M059J (cell line): ENCODE measurements at places on chromosomes 11 and 22. TPM values are rescaled to one million over a fixed set of nuclear protein-coding genes. Genes with fewer than 3 reads are reported as not detected.

DNA sequence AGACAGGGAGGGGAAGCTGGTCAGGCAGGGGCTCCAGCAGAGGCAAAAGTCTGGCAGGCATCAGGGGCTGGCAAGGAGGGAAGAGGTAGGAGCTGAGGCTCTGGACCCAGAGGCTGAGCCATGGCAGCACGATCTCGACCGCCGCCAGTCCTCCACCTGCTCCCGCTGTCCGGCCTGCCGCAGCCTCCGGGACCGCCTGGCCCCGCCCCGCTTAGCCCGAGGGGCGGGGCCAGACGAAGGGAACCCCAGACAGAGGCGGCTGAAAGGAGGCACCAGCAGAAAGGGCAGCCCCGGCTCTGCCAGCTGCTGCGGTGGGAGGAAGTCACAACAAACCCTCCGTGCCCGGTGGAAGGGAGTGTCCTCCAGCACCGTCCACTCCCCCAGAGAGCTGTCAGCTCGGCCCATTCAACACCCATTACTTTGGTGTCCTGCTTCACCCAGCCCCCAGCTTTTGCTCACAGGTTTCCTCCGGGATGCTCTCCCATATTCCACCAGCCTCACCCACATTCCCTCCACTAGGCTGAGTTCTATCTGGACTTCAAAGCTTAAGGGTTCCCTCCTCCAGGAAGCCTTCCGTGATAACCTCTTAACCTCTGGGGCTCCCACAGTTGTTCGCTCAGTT lies at the start of gene MFNG:
Gene MFNG, minus strand, starts transcription at position 161 of the 622 bp plus-strand sequence. CDS start 207 bp downstream, outside the sequence.
- peak; percentile 79 for DNase-seq

GRCh38 chr11:122836916-122837315 lies 1.4 kb upstream of the CRTAM start:
- no peak for DNase-seq

GRCh38 chr11:46339816-46340215 lies 7.4 kb upstream of the DGKZ start:
- DNase-seq, result no peak

GRCh38 chr11:32422545-32422944 lies 12.8 kb downstream of the WT1 start:
- peak; percentile 24 for DNase-seq

- DNase-seq, result no peak
Observed at GRCh38 chr22:48372390-48372789, 1455.3 kb downstream of the BRD1 start.

DNA sequence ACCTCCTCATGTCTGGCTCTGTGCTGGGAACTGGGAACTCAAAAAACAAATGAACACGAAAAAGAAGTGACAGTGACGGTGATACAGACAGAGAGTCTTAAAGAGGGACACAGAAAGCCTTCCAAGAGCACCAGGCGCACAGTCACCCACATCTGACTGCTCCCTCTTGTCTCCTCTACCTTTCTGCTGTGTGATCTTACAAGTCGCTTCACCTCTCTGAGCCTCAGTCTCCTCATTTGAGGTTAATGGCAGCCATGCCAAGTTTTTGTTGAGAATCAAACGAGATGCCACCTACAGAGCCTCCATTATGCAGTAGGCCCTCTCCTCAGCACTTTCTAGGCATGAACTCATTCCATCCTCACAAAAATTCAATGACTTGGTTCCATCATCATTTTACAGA lies 3.7 kb downstream of the LRRC32 start:
- no peak for DNase-seq

DNA sequence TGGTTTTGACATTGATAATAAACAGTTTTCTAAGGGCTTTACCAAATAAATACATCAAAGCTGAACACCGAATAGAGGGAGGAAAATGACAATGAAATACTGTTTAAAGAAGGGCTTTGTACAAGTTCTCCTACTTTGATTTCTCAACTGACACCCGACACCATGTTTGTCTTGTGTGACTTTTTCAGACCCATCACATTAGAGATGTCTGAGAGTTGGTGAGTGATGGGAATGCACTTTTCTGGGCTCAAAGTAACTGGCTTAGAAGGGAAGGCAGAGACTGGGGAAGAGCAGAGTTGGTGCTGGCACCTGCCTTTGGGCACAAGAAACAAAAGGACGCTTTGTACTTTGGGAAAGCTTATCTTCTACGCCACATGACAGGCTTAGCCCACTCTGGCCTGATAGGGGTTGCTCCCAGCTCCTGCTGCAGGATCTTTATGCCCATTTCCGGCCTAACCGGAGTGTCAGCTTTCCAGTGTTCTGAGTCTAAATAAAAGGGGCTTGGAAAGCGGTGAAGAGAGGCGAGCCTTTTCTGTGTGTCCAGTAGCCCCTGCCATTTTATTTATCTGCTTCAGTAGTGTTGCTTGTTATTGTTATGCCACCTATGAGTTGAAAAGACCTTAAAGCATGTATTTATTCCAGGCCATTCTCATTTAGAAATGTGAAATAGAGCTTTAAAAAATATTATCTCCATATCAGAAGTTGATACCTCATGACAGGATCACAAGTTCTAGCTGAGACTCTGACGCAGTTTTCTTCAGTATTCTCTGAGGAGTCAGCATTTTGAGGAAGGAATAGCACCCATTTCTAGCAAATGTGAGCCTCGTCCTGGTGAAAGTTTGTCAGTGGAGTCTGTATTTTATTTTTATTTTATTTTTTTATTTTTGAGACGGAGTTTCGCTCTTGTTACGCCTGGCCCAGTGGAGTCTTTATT lies 24.2 kb downstream of the KREMEN1 start:
- no peak for DNase-seq

- no peak for DNase-seq
Observed at GRCh38 chr22:44347080-44347479, 34.3 kb upstream of the SHISAL1 start.

- no peak for DNase-seq
Observed at GRCh38 chr22:29266564-29267461, 968 bp downstream of the RHBDD3 start.

DNA sequence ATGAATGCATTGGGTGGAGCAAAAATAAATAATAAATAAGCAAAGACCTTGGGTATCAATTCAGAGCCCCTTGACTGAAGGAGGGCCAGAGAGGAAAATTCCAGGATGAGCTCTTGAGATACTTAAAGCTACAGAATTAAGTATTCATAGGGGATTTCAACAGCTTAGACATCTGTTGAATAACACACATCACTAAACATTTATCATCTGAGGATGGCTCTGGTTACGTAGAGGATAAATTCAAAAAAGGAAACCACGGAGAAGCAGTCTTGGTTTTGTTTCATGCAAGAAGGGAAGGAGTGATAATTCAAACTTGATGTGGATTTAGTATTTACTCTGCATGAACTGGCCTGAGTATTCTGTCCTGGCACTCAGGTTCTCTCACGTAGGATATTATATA lies 29.8 kb downstream of the ARHGAP42 start:
- no peak for DNase-seq

DNA sequence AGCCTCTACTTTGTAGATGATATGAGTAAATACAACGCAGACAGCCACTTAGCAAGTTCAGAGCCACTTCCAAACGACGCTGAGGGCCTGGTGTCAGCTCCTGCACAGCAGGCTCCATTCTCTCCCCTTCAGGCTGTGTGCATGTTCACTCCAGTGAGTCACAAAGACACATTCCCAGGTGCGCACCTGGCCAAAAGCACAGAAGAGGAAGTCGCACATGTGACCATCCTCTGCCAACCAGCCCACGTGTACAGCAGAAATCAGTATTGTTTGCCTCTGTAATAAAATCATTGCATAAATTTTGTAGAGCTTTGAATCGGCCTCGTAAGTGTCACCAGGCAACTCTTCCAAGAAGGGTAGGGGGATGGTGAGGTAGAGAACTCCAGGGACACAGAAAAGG lies 19.5 kb upstream of the TPH1 start:
- no peak for DNase-seq

DNA sequence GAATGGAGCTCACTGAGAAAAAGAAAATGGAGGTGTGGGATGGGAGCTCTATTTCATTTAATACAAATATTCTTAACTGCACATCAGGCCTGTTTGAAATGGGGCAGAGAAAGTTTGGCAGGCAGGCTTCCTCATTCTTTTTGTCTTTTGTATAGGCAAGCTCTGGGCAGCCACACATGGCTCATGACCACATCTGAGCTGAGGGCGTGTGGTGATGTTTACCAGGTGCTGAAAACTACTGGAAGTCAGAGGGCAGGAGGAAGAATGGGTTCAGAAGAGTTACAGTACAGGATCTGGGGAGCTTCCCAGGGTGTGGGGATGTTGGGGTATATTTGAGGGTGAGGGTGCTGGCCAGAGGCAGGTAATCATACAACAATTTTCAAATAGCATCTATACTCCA lies 66.3 kb upstream of the NAV2 start:
- peak; percentile 56 for DNase-seq

DNA sequence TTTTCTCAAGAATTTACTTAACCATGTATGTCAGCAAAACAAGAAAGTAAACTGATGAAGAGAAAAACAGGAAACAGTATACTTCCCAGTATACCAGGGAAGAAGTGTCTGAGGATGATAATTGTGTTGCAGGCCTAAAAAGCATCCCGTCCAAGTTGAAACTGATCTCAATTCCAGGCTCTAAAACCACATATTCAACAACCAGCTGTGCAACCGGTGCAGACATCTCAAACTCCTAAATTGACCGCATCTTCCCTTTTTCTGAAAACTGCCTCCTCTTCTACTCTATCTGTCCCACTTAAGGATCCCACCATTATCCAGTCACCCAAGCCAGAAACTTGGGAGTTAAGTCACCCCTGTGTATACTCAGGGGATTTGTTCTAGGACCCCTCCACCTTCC lies 47.2 kb downstream of the CCDC83 start:
- no peak for DNase-seq

- DNase-seq, result peak; percentile 37
Observed at GRCh38 chr11:88178191-88178590, 2.9 kb upstream of the RAB38 start.

FAM180B gene
- not detected in 2 replicates for total RNA-seq

FOLR2 gene
- total RNA-seq, result not detected in 2 replicates

SOX10 gene
- total RNA-seq, result not detected in 2 replicates

CLDN25 gene
- total RNA-seq, result not detected in 2 replicates

TMX2 gene
- 155 and 166 TPM in 2 replicates for total RNA-seq

APOBEC3B gene
- 14.8 and 22.6 TPM in 2 replicates for total RNA-seq

TIMP3 gene
- 45.9 and 62.1 TPM in 2 replicates for total RNA-seq

NAALAD2 gene
- 0.15 TPM in 1 of 2 replicates, not detected in the other for total RNA-seq
